ENCODE measurements at places on chromosomes 5 and 9. TPM values are rescaled to one million over a fixed set of nuclear protein-coding genes. Genes with fewer than 3 reads are reported as not detected.
A peak's percentile ranks its signal among the peaks of the same experiment; 100 is the strongest.

- no peak for DNase-seq
Measured at GRCh38 chr5:43016217-43016779, 23.8 kb downstream of the ANXA2R start.

DNA sequence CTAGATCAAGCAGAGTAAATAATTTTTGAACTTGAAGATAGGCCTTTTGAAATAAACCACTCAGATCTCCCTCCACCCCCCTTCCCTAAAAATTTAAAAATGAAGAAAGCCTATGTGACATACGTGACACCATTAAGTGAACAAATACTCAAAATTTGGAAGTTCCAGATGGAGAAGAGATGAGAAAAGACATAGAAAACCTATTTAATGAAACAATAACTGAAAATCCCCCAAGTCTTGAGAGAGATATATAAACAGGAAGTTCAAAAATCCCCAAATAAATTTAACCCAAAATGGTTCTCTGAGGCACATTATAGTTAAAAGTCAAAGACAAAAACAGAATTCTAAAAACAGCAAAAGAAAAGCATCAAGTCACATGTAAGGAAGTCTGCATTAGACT lies 428.6 kb downstream of the PSAT1 start:
- no peak for DNase-seq

The ANKRD31 gene
- 0.04 TPM for total RNA-seq

DNA sequence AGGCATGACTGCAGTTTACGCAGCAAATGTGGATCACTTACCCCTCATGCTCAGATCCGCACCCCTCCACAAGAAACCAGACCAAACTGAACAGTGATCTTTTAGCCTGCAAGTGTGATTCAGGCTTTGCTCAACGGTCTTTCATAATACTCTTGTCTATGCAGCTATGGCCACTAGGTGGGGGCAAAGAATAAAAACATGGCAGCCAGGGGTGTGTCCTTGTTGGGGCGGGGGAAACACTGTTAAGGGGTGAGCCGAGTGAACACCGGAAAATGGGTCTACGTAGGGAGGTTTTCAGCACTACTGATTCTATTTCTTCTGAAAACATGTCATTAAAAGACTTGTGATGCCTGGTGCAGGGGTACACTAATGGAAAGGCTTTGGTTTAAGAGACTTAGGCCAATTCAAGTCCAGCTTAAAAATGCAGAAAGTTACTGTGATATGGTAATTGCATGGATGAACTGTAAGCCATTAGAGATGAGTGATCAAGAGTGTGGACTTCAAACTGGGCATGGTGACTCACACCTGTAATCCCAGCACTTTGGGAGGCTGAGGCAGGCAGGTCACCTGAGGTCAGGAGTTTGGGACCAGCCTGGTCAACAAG lies 49.9 kb upstream of the GPR151 start:
- DNase-seq = no peak

The PHPT1 gene
- total RNA-seq = 52.1 TPM

GRCh38 chr5:1864896-1865440 lies 17.8 kb downstream of the IRX4 start:
- DNase-seq = no peak

DNA sequence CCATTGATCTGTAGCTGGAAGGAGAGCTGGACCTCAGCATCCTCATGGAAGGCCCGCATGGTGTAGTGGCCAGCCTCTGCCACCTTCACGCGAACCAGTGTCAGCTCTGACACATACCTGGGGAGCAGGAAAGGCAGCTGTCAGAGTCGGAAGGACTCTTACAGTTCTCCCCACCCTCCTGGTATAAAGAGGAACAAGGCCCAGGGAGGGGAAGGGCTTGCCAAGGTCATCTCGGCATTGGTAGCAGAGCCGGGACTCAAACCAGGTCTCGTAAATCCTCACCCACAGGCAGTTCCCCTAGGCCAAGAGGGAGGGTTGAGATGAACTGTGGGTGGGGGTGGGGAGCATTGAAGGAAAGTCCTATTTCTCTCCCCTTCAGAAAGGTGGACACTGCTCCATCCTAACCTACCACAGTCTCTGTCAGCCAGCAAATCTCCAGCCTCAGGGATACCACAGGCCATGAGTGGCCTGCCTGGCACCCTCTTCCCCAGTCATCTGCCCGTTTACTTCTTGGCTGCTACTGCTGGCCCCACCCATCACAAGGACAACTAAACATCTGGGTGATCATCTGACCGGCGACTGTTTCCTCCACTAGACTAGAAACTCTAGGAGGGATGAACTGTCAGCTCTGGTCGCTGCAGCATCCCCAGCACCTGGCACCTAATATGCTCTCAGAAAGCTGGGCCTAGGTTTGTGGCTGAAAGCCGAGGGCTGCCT lies 23.5 kb downstream of the PDGFRB start:
- DNase-seq = peak; percentile 47

- no peak for DNase-seq
Measured at GRCh38 chr9:4798281-4799032, 5.7 kb downstream of the RCL1 start.

DNA sequence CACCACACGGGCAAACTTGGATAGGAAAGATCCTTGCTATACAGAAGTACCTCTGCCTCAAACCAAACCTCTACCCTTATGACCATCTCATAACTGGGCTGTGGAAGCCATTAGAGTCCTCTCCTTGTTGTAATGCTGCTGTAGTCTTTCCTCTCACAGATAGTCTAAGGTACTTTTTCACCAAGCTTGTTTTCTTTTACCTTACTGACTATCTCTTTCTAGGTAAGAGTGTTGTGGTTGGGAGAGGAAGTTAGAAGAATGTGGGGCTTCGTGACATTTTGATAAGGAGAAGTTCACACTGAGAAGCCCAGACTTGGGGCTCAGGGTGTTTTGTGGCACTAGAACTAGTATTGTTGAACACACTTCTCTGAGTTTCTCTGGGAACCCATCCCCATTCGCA lies 8.9 kb downstream of the CFAP95 start:
- DNase-seq = no peak

DNA sequence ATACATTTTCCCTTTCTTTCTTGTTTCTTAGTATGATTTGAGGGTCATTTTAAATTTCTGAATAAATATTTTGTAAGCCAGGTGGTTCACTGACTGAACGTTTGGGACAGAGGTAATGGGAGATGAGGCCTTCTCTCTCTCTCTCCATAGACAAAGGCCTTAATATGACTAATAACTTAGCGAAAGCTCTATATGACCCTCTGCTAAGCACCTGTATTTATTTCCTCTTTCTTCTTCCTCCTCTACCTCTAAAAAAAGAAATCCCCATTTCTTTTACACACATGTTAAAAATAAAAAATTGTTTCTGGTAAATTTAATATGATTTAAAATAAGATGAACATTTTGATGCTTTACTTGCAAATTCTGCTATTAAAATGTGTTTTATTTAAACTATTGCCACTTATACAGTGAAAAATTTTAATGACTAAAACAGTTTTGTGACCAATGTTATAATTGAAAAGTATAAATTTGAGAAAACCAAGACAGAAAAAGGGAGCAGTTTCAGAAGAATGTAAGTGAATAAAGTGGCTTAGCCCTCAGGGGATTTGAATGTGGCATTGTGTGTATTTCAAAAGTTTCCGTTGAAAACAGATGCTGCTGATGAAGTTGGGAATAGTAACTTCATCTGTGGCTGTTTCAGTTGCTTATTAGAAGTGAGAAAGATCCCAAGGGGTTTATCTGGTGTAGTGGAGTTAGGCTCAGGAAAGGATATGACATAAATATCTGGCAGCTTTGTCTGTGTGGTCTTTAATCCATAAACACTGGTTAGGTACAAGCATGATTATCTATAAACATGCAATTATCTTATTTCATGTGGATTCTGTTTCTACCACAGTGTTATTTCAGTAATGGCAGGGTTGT lies 128.6 kb upstream of the GRHPR start:
- no peak for DNase-seq

DNA sequence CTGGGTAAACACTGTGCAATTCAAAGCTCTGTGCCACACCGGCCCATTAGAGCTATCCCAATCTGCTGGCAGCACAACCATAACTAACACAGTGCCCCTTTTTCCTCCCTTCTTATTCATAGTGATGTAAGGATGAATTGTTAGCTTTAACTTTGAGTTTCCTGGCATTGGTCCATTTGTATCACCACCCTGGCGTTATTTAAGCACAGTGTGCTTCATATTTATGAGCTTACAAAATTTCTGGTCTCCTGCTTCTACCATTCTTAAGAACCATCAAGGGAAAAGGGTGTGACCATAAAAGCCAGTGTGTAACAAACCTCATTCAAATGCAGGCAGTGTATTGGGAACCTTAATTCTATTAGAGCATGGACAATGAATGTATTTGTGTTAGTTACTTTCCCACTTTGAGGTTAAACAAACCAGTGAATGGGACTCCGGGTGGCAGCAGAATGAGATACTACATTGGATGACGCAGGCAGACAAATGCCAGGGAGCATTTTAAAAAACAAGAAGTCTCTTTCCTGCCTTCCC lies 222.6 kb downstream of the TMEM161B start:
- DNase-seq = no peak

DNA sequence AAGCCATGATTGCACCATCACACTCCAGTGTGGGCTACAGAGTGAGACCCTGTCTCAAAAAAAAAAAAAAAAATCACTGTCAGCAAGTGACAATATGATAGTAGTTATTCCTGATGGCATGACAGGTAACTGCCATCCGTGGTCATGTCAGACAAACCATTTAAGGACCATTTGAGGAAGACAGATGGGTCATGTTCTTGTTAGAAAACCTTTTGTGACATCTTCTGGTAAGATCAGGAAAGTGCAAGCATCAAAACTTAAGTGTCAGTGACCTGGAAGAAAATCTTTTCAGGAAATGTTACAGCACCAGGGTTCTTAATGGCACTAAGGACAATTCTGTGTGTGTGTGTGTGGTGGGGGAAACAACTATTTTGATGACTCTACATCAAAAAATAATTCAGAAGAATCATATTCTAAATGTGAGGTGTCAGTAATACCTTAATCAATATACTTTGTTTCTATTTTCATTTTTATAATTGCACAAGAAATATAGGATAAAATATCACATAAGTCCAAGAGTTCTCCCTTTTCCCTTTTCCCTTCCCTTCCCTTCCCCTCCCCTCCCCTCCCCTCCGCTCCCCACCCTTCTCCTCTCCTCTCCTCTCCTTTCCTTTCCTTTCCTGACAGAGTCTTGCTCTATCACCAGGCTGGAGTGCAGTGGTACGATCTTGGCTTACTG lies 17.8 kb downstream of the SLC38A9 start:
- no peak for DNase-seq

- DNase-seq = no peak
Measured at GRCh38 chr5:157308836-157309465, 43.0 kb downstream of the CYFIP2 start.

- no peak for DNase-seq
Measured at GRCh38 chr9:82512728-82513127, 524.2 kb downstream of the SPATA31D1 start.

DNA sequence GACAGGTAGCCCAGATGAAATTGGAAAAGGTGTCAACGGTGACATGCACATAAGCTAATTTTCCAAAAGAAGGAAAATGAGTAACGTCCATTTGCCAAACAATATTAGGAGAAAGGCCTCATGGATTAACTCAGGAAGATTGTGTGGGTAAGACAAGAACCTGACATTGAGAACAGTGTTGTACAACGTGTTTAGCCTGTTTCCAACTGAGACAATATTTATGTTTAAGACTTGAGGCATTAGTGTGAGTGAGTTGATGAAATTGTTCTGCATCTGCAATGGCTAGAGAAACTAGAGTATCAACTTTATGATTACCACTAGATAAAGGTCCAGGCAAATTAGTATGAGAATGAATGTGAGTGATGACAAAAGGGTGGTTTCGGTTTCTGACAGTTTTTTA lies 191.3 kb upstream of the RAI14 start:
- DNase-seq = no peak

DNA sequence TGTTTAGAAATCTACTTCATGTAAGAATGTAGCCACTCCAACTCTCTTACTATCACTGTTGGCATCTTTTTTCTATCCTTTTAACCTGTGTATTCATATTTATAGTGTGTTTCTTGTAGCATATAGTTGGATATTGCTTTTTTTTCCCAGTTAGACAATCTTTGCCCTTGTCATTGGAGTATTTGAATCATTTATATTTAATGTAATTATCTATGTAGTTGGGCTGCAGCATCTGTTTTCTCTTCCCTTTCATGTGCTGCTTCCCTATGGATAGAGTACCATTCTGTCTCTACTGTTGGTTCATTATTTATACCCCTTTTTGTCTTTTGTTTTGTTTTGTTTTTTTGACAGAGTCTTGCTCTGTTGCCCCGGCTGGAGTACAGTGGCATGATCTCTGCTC lies 45.2 kb upstream of the PPP2CA start:
- no peak for DNase-seq

GRCh38 chr9:132327537-132327936 lies 27.2 kb downstream of the SETX start:
- no peak for DNase-seq

The NRG2 gene
- 0.14 TPM for total RNA-seq

- DNase-seq = peak; percentile 66
Measured at GRCh38 chr5:134525683-134526482, 413 bp downstream of the JADE2 start.

GRCh38 chr9:137305060-137305797 lies 3.2 kb upstream of the NRARP start:
- peak; percentile 55 for DNase-seq

GRCh38 chr5:3597167-3598007 lies 1.8 kb downstream of the IRX1 start:
- no peak for DNase-seq

The GDA gene
- total RNA-seq = 26.8 TPM

DNA sequence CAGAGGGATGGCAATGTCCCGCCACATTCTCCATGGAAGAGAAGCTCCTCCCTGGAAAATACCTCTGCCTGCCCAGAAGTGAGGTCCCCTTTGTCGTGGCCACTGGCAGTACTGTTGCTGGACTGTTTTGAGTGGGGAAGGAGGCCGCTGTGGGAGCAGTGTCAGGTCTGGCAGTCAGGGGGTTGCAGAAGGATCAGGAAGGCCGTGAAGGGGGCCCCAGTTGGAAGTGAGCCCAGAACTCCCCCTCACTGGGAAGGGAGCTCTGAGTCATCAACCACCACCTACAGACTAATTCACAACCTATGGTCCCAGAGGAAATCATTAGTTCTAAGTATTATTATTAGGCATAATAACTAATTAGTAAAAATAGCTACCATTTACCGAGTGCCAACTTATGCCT lies 200.4 kb downstream of the TTLL11 start:
- no peak for DNase-seq

DNA sequence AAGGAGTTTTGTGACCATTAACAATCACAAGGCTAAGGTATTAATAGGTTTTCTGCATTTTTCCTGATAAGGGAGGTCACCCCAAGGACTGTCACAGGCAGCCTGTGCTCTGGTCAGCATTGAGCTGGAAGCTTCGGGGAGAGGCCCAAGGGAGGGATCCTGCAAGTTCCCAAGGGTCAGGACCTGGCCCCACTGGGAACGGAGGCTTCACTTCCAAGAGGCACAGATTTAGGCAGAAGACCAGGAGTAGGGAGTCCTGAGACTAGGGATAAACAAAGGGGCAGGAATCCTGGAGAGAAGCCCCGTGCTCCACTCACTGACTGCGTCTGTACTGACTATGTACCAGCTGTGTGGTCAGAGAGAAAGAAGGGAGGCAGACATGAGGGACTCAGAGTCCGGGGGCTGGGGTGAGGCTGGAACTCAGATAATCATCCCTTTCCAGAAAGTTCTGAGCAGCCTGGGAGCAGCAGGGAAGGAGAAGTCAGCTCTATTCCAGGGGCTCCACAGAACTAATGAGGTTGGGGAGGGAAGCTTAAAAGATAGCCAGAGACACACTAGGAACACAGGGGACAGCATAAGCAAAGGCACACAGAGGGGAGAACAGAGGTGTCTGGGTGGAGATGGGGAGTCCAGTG lies 37.8 kb downstream of the B4GALT1 start:
- no peak for DNase-seq

- peak; percentile 96 for DNase-seq
Measured at GRCh38 chr9:83956436-83957247, 23.4 kb downstream of the HNRNPK start.

The ADAMTS2 gene
- total RNA-seq = 13.9 TPM

- DNase-seq = no peak
Measured at GRCh38 chr9:110602281-110602680, 22.7 kb upstream of the SVEP1 start.

Data from right lobe of liver (tissue), 6 donors.